ENCODE measurements at places on chromosomes 2 and 18. TPM values are rescaled to one million over a fixed set of nuclear protein-coding genes. Genes with fewer than 3 reads are reported as not detected.

MAP3K19 gene
- not detected for total RNA-seq

PHLPP1 gene
- 6.2 TPM for total RNA-seq

PLCL1 gene
- total RNA-seq: under 0.01 TPM

CNRIP1 gene
- total RNA-seq: not detected

SNED1 gene
- total RNA-seq: under 0.01 TPM

RAB6D gene
- total RNA-seq: under 0.01 TPM

CDK5R2 gene
- total RNA-seq: 0.07 TPM

KCNG2 gene
- not detected for total RNA-seq

GREB1 gene
- total RNA-seq: 0.28 TPM

IL36RN gene
- total RNA-seq: 2.0 TPM

DNAJC5G gene
- total RNA-seq: not detected

MAT2A gene
- total RNA-seq: 286 TPM

POTEJ gene
- total RNA-seq: not detected

SERPINB7 gene
- total RNA-seq: 116 TPM

REL gene
- 23.1 TPM for total RNA-seq

DES gene
- total RNA-seq: not detected

SIX3 gene
- 4.1 TPM for total RNA-seq

EFR3B gene
- 0.07 TPM for total RNA-seq

BCS1L gene
- 45.9 TPM for total RNA-seq

SERPINB13 gene
- total RNA-seq: 16.7 TPM

KCNS3 gene
- 4.1 TPM for total RNA-seq

C1QL2 gene
- total RNA-seq: not detected

SKOR2 gene
- total RNA-seq: not detected

PIGN gene
- 55.5 TPM for total RNA-seq

MARCHF4 gene
- total RNA-seq: under 0.01 TPM

PPP4R3B gene
- total RNA-seq: 86.8 TPM

AFG3L2 gene
- total RNA-seq: 74.7 TPM

TNFRSF11A gene
- 0.34 TPM for total RNA-seq

SMC6 gene
- 36.9 TPM for total RNA-seq

ABCG5 gene
- total RNA-seq: not detected

ABCG8 gene
- total RNA-seq: not detected

CACNB4 gene
- total RNA-seq: 0.43 TPM

MYL12B gene
- total RNA-seq: 494 TPM

GKN2 gene
- not detected for total RNA-seq

TAF4B gene
- 6.8 TPM for total RNA-seq

ALPP gene
- not detected for total RNA-seq

TANC1 gene
- 34.5 TPM for total RNA-seq

TP53I3 gene
- 26.4 TPM for total RNA-seq

MRO gene
- total RNA-seq: not detected

MDH1B gene
- total RNA-seq: 0.28 TPM

NCKAP5 gene
- 5.2 TPM for total RNA-seq

NEU4 gene
- total RNA-seq: 0.07 TPM
